ENCODE measurements at places on chromosomes 7 and 10.

GRCh38 chr7:116733924-116734580, 62.1 kb downstream of the MET start:
- no peak for DNase-seq
- H3K4me1 ChIP-seq, result peaks cover 8% of the 10 kb centered on the region
- no peak overlapping the region for H3K4me3 ChIP-seq
- H3K27me3 ChIP-seq, result peaks cover 11% of the 10 kb centered on the region
- H3K36me3 ChIP-seq, result no peaks in the 10 kb centered on the region
- no peak overlapping the region for H3K27ac ChIP-seq

DNA sequence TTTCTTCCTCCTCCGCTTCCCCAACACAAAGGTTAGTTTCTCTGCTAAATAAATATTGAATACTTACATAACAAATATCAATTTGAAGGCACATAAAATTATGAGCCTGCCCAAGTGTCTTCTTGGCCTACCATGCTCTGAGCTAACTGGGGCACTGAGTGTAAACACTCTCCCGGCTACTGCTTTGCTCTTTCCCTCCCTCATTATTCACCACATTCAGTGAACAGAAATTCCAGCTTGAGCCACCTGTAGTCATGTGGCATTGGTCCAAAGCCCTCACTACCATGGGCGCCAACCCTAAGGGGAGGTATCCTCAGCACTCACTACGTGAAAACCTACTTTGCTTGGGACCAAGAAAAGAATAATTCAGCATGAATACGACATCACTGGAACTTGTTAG, 409.0 kb downstream of the KCNMA1 start:
- no peaks in the 10 kb centered on the region for H3K27me3 ChIP-seq
- no peaks in the 10 kb centered on the region for H3K36me3 ChIP-seq
- no peak overlapping the region for H3K27ac ChIP-seq
- no peak overlapping the region for H3K4me3 ChIP-seq
- no peak for DNase-seq

GRCh38 chr7:24587853-24588252, 14.6 kb downstream of the PALS2 start:
- H3K27ac ChIP-seq, result no peak overlapping the region
- H3K27me3 ChIP-seq, result no peaks in the 10 kb centered on the region
- H3K4me3 ChIP-seq, result no peak overlapping the region
- H3K36me3 ChIP-seq, result no peaks in the 10 kb centered on the region
- DNase-seq, result no peak
- H3K4me1 ChIP-seq, result peaks cover 14% of the 10 kb centered on the region

DNA sequence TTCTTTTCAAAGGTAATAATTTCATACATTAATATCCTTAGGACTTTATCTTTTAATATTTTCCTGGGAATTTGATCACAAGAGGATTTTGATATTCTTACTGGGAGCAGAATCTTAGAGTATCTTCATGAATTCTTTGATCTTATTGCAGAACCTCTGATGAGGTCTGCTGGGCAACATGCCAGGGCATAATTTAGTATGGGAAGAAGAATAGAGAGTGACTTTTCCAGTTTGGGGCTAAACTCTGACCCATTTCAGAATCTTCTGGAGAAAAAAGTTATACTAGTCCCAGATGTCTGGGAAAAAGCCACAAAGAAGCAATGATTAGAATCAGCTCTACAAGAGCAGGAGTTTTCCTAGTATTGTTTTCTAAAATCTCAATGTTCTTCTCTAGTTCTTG, 28.0 kb upstream of the RSU1 start:
- no peaks in the 10 kb centered on the region for H3K27me3 ChIP-seq
- H3K4me3 ChIP-seq, result no peak overlapping the region
- DNase-seq, result no peak
- no peak overlapping the region for H3K27ac ChIP-seq
- no peaks in the 10 kb centered on the region for H3K36me3 ChIP-seq

GRCh38 chr10:119502209-119502608, 40.3 kb downstream of the RGS10 start:
- peaks cover 13% of the 10 kb centered on the region for H3K4me1 ChIP-seq
- DNase-seq, result no peak
- peak overlapping the region; percentile 28 for H3K4me3 ChIP-seq
- H3K36me3 ChIP-seq, result peaks cover 22% of the 10 kb centered on the region
- no peaks in the 10 kb centered on the region for H3K27me3 ChIP-seq

DNA sequence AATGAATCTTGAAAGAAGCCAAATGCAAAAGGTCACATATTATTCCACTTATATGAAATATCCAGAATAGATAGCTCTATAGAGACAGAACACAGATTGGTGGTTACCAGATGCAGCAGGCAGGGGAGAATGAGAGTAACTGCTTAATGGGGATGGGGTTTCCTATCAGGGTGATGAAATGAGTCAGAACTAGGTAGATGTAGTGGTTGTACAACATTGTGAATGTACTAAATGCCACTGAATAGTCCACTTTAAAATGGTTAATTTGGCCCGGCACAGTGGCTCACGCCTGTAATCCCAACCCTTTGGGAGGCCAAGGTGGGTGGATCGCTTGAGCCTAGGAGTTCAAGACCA, 9.4 kb upstream of the SLC25A28 start:
- peaks cover 20% of the 10 kb centered on the region for H3K27me3 ChIP-seq
- no peak overlapping the region for H3K4me3 ChIP-seq
- DNase-seq, result no peak

DNA sequence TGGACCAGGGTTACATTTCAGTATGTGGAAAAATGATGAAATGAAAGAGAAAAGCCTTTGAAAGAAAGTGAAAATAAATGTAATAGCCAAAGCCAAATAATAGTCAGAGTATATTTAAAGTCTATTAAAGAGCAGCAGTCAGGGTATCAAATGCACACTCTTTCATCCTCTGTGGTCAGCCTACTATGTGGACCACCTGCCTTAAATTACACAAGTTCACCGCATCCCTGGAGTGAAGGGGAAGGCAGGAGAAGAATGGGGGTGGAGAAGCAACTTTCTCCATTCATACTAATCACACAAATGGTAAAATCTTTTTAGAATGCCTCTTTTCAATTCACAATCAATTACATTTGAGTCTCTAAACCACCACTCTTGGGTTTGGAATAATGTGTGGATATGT, 16.0 kb downstream of the TWIST1 start:
- peaks cover 11% of the 10 kb centered on the region for H3K4me1 ChIP-seq
- DNase-seq, result no peak
- H3K27ac ChIP-seq, result no peak overlapping the region
- no peak overlapping the region for H3K4me3 ChIP-seq

GRCh38 chr7:103010211-103010610, 64.4 kb downstream of the FBXL13 start:
- no peaks in the 10 kb centered on the region for H3K27me3 ChIP-seq
- H3K36me3 ChIP-seq, result peaks cover 8% of the 10 kb centered on the region
- peak overlapping the region; percentile 53 for H3K4me3 ChIP-seq
- H3K4me1 ChIP-seq, result peaks cover 32% of the 10 kb centered on the region
- no peak for DNase-seq
- peak overlapping the region; percentile 55 for H3K27ac ChIP-seq

DNA sequence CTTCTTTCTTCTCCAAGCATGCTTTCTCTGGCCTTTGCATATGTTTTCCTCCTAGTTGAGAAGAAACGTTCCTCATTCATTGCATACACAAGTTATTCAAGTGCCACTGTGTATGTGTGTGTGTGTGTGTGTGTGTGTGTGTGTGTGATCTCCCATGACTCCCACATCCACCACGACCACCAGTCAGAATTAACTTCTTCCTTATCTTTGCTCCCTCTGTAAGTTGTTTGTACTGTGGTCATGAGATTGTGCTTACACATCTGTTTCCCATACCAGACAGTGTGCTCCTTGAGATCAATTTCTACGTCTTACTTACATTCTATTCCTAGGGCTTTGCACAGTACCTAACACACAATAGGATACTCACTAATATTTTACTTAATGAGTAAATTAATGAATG, 22.4 kb upstream of the FAM13C start:
- no peak overlapping the region for H3K27ac ChIP-seq
- H3K4me3 ChIP-seq, result no peak overlapping the region
- H3K27me3 ChIP-seq, result no peaks in the 10 kb centered on the region
- no peak for DNase-seq
- no peaks in the 10 kb centered on the region for H3K4me1 ChIP-seq
- H3K36me3 ChIP-seq, result no peaks in the 10 kb centered on the region

- H3K4me3 ChIP-seq, result no peak overlapping the region
- H3K36me3 ChIP-seq, result no peaks in the 10 kb centered on the region
- H3K27ac ChIP-seq, result no peak overlapping the region
- DNase-seq, result no peak
- no peaks in the 10 kb centered on the region for H3K4me1 ChIP-seq
Observed at GRCh38 chr7:52088008-52088901, 771.6 kb upstream of the COBL start.

DNA sequence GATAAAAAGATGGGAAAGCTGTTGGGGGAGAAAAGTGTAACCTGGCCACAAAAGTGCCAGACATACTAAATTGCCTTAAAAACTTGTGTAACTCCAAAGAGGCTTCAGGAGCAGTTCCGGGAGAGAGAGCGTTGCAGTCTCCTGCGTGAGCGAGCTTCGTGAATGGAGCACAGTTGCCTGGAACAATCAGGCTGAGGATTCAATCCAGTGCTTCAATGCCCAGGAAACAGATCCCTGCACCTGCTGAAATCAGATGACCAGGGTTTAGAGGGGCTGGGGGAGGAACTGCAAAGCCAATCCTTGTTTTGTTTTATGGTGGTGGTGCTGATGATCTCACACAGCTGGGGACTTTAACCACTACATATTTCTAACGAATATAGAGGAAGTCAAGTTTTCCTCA, 398.3 kb downstream of the DPP6 start:
- H3K27me3 ChIP-seq, result no peaks in the 10 kb centered on the region
- H3K4me3 ChIP-seq, result no peak overlapping the region
- no peak overlapping the region for H3K27ac ChIP-seq
- no peak for DNase-seq
- no peaks in the 10 kb centered on the region for H3K36me3 ChIP-seq

GRCh38 chr7:17304926-17305325, 6.5 kb downstream of the AHR start:
- DNase-seq, result no peak
- H3K4me1 ChIP-seq, result peaks cover 43% of the 10 kb centered on the region
- H3K4me3 ChIP-seq, result no peak overlapping the region
- no peaks in the 10 kb centered on the region for H3K27me3 ChIP-seq
- H3K27ac ChIP-seq, result peak overlapping the region; percentile 1

- no peak for DNase-seq
- no peaks in the 10 kb centered on the region for H3K27me3 ChIP-seq
- H3K36me3 ChIP-seq, result no peaks in the 10 kb centered on the region
- no peaks in the 10 kb centered on the region for H3K4me1 ChIP-seq
- H3K27ac ChIP-seq, result no peak overlapping the region
- H3K4me3 ChIP-seq, result no peak overlapping the region
Observed at GRCh38 chr10:106399112-106399511, 765.4 kb downstream of the SORCS1 start.

- no peak overlapping the region for H3K27ac ChIP-seq
- DNase-seq, result no peak
- H3K4me3 ChIP-seq, result no peak overlapping the region
- H3K36me3 ChIP-seq, result no peaks in the 10 kb centered on the region
- H3K4me1 ChIP-seq, result no peaks in the 10 kb centered on the region
- H3K27me3 ChIP-seq, result no peaks in the 10 kb centered on the region
Observed at GRCh38 chr10:8365935-8366911, 311.7 kb downstream of the GATA3 start.

GRCh38 chr10:96696845-96697425, 23.4 kb downstream of the PIK3AP1 start:
- peak overlapping the region; percentile 92 for H3K27ac ChIP-seq
- H3K27me3 ChIP-seq, result no peaks in the 10 kb centered on the region
- no peak for DNase-seq
- H3K4me1 ChIP-seq, result peaks cover 90% of the 10 kb centered on the region
- peak overlapping the region; percentile 84 for H3K4me3 ChIP-seq

DNA sequence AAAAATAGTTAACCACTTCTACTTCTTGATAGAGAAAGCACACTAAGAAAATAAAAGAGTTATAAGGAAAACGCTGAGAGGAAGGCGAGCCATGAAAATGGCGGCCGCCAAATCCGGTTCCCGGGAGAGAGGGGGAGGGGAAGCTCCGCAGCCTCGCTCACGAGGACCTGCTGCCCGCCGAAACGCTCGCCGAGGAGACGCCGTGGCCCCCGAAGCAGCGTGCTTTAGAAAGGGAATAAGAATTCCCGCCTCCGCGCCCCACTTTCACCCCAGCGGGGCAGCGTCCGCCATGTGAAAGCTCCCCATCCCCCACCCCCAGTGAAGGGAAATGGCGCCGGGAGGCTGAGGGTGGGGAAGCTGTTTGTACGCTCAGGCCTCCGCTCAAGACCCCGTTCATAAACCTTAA, 505 bp downstream of the HNRNPA2B1 start:
- H3K4me3 ChIP-seq, result peak overlapping the region; percentile 99
- peak; percentile 72 for DNase-seq
- peaks cover 55% of the 10 kb centered on the region for H3K4me1 ChIP-seq
- peaks cover 68% of the 10 kb centered on the region for H3K36me3 ChIP-seq
- no peaks in the 10 kb centered on the region for H3K27me3 ChIP-seq

DNA sequence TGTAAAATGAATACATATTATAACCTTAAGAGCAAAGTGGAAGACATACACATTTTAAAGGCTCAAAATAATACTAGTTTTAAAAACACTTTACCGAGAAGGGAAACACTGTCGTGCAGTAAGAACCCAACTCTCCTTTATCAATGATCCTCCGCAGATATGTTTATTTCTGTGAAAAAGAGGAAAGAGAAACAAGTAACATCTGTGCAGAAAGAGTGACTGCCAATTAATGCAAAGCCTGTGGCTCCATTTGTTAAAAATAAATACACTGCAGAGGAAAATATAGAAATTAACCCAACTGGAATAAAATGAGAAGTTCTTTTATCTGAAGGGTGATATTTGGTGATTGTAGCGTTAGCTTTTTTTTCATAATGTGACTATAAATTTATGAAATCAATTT, 62.7 kb downstream of the HGF start:
- H3K36me3 ChIP-seq, result no peaks in the 10 kb centered on the region
- no peak overlapping the region for H3K27ac ChIP-seq
- H3K4me3 ChIP-seq, result no peak overlapping the region

- no peaks in the 10 kb centered on the region for H3K4me1 ChIP-seq
- H3K36me3 ChIP-seq, result no peaks in the 10 kb centered on the region
- no peak for DNase-seq
- H3K4me3 ChIP-seq, result no peak overlapping the region
- H3K27me3 ChIP-seq, result no peaks in the 10 kb centered on the region
Observed at GRCh38 chr7:81833401-81833800, 63.6 kb upstream of the HGF start.

DNA sequence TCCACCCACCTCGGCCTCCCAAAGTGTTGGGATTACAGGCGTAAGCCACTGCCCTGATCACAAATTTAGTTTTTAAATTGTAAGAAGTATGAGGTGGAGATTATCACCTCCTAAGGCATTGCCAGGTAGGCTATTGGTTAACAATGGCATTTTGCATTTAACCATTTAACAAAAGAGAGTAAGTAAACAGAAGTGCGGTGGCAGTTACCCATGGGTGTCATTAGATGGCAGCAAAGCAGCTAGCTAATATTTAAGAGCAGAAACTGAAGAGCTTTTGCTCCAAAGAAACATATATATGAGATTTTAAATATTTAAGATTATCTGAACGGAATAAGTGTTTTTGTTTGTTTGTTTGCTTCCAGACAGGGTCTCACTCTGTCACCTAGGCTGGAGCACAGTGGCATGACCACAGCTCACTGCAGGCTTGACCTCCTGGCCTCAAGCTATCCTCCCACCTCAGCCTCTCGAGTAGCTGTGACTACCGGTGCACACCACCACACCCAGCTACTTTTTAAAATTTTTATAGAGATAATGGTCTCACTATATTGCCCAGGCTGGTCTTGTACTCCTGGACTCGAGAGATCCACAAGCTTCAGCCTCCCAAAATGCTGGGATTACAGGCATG, 325.5 kb upstream of the C7orf33 start:
- H3K4me1 ChIP-seq, result peaks cover 29% of the 10 kb centered on the region
- H3K27me3 ChIP-seq, result peaks cover 5% of the 10 kb centered on the region
- H3K36me3 ChIP-seq, result no peaks in the 10 kb centered on the region
- H3K4me3 ChIP-seq, result no peak overlapping the region
- DNase-seq, result no peak
- H3K27ac ChIP-seq, result no peak overlapping the region

Data from activated B cell treated with CpG ODN at 0.5 μM for 24 hours (primary cell).